ENCODE measurements at places on chromosomes 5 and 9. TPM values are rescaled to one million over a fixed set of nuclear protein-coding genes. Genes with fewer than 3 reads are reported as not detected.

- no peak for DNase-seq
These were observed 147.3 kb downstream of the KCTD16 start for GRCh38 chr5:144318011-144318410.

DNA sequence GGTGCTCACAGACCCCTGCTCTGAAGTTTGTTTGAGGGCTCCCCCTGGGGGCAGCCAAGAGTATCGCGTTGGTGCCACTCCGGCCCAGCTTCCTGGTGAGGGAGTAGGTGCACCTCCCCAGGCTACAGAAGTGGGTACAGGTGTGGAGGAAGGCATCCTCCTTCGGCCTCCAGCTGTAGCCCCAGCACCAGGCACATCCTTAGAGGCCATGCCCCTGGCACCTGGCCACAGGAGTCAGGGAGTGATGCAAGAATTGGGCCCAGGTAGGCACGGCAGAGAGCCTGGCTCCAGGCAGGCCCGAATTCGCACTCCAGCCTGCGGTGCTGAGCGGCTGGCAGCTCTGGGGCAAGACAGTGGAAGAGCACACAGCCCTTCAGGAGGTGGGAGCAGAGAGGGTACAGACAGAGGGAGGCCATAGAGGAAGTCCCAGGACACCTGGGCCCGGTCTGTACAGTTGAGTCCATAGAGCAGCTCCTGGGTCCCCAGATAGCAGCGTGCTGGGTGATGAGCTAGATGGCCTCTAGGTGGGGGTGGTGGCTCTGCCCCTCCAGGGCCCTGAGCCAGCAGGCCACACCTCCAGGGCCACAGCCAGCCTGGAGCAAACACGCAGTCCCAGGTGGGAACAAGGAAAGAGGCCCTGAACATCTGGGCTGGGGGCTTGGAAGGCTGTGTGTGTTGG is 2.4 kb downstream of the SAPCD2 start:
- DNase-seq: peak; percentile 84

- DNase-seq: no peak
These were observed 41.3 kb upstream of the S1PR3 start for GRCh38 chr9:88949961-88950340.

GRCh38 chr9:134060546-134060945 is 7.3 kb downstream of the BRD3 start:
- no peak for DNase-seq

PRXL2C gene
- 8.1 TPM for total RNA-seq

Data from activated T-helper 1 cell treated with anti-CD3 and anti-CD28 coated beads, Interleukin-12 subunit alpha, Interleukin-12 subunit beta, Interleukin-2, Interleukin-4 antibody, amounts not matched to agents 30 ng/mL and 10 ng/mL and 1 ng/mL, durations not matched to agents 14 hours and 24 hours and 36 hours (primary cell).